Renal cortex interstitium (tissue), 15 donors: ENCODE measurements at places on chromosomes 7 and 10. TPM values are rescaled to one million over a fixed set of nuclear protein-coding genes. Genes with fewer than 3 reads are reported as not detected.

- DNase-seq, result no peak
Measured at GRCh38 chr10:83073472-83073871, 1065.8 kb upstream of the GHITM start.

DNA sequence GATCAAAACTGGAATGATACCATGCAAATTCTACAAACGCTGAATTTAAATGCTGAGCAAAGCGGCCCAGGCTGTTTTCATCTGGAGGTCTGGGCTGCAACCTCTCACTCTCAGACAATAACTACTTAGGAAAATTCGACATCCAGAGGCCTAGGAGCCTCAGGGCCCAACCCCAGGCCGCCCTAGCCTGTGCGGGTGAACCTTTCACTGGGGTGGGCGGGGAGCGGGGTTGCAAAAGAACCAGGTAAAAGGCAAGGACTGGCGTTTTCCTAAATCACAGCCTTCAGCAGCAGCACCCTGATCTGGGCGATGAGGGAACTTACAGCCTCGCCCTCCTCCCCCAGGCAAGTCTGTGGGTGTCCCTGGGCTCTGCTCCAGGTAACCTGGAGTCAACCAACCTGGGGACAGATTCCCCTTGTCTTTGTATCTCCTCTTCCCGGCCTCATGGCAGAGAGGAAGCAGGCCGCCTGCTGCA, 33.4 kb downstream of the CALML5 start:
- no peak for DNase-seq

- no peak for DNase-seq
Measured at GRCh38 chr7:22351329-22351692, 5.6 kb downstream of the RAPGEF5 start.

GRCh38 chr10:7243873-7244272, 167.0 kb downstream of the SFMBT2 start:
- no peak for DNase-seq

GRCh38 chr7:32158076-32158475, 87.9 kb upstream of the PDE1C start:
- DNase-seq, result no peak

DNA sequence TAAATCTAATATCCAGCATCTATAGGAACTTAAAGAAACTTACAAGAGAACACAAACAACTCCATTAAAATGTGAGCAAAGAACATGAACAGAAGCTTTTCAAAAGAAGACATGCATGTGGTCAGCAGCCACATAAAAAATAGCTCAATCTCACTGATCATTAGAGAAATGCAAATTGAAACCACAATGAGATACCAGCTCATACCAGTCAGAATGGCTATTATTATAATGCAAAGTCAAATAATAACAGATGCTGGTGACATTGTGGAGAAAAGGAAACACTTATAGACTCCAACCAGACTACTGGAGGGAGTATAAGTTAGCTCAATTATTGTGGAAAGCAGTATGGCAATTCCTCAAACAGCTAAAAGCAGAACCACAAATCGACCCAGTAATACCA, 1314.5 kb downstream of the XPNPEP1 start:
- DNase-seq, result no peak

DNA sequence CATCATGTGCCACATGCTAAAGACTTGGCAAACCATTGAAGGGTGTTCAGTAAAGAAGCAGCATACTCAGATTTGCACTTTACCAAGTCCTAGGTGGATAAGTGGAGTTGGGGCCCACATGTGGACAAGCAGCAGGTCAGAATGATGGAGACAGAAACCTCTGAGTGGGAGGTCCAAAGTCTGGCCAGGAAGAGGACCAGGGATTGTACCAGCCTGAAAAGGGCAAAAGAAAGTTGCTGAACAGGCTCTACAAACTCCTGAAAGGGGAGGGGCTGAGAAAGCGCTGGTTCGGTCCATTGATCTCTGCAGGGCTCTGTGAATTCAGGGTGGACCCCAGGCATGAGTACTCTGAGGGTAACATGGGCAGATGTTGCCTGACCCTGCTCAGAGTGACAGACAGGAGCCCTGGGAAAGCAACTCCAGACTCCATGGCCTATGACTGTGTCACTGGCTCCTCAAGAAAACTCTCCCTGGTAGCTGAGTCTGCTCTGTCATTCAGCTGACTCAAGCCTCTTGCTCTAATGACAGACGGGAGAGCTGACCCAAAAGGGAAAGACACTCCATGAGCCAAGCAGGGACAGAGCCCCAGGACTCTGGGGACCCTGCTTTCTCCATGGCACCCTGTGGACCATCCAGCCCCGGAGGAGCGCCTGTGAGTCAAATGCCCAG, 68.5 kb downstream of the TBXAS1 start:
- DNase-seq, result no peak

DNA sequence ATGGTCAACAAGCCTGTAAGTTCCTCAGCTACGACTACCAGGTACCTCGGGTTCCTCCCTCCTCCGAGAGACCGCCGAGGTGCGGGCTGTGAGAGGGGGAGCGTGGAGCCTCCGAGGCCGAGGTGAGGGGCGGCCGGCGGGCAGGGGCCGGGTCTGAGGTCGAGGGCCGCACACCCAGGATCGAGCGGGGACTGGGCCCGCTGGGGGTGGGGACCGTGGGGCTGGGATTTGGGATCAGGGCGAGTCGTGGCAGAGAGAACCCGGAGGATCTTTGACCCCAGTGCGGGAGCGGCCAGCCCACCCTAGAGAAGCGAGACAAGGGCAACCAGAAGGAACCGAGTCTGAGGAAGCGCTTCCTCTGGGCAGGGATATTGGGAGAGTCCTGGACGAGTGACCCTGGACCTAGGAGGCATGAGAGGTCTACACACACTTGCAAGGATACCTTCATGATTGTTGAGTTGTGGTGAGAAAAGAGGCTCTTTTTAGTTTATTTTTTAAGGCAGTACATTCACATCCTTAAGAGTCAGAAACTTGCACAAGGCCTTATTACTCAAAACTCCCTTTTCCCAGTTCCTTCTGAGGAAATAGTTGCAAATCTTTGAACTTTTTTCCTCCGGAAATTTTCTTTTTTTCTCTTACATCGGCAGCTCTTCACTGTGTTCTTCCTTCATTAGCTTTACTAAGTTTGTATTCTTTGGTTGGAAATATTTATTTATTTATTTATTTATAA, 395 bp downstream of the ZNF487 start:
- DNase-seq, result no peak

GRCh38 chr7:139255290-139255689, 24.3 kb downstream of the UBN2 start:
- no peak for DNase-seq

DNA sequence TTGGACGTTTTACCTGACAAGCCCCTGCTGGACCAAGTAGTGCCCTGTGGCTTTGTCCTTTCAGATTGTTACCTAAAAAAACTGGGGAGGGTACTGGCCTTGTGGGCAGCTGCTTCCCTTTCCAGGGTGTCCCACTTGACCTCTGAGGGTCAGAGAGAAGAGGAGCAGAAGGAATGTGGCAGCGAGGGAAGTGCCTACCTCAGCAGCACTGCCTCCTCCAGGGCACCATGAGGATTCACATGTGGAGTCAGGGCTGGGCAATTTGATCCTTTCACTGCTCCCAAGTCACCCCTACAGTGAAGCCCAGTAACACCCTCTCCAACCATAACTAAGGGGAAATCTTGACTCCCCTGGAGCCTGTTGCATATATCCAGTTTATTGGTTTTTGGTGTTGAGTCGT, 64.6 kb downstream of the ITGB1 start:
- DNase-seq, result no peak

DNA sequence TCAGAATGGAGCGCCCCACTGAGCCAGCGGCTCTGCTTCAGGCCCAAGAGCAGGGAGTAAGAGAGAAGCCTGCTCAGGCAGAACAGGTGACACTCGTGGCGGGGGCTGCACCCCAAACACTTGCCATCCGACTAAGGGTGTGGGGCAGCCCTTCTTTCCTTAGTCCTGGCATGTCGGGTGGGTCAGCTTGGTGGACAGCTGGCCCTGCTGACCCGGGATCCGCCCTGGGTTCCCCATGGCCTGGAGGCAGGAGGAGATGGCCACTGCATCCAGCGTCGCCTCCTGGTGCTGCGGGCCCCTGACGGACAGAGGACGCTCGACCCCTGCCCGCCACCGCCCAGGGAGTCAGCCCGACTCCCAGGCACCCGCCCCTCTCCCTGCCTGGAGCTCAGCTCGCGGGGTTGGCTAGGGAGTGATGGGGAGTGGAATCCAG, 1.2 kb upstream of the PAOX start:
- no peak for DNase-seq

DNA sequence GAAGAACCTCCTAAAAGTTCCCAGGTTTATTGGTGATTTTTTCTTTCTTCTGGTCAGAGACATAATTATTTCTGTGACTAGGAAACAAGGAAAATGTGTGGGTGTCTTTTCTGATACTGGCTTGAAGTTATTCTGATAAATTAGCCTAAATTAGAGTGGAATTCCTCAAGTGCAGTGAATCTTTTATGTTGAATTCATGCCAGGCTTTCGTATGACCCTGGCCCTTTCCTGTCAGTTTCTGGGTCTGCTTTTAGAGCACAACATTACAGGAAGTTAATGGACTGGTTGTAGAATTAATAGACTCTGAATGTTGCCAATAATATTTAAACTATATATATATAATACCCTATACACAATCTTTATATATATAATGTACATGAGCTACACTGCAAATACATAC, 230.6 kb upstream of the KIAA1217 start:
- DNase-seq, result no peak

GRCh38 chr7:1666317-1666822, 3.7 kb upstream of the ELFN1 start:
- no peak for DNase-seq

- DNase-seq, result no peak
Measured at GRCh38 chr7:37205451-37205850, 243.2 kb downstream of the ELMO1 start.

DNA sequence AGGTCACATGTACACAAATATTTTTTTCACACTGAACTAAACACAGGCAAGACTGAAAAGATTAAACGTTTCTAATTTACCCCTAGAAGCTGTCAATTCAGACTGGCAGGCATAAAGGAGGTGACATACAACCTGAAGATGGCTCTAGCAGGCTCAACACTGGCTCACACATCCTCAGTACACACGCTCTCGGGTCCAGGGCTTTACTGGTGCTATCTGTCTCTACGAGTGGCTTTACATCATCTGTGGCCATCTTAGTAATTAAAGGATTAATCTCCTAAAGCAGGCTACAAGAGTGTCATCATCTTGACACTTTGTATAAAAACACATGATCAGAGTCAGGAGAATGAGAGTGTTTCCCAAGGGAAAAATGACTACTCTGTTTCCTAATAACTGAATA, 57.3 kb downstream of the COPG2 start:
- no peak for DNase-seq

GRCh38 chr10:122648599-122649428, 50.8 kb downstream of the C10orf120 start:
- peak; percentile 46 for DNase-seq

DNA sequence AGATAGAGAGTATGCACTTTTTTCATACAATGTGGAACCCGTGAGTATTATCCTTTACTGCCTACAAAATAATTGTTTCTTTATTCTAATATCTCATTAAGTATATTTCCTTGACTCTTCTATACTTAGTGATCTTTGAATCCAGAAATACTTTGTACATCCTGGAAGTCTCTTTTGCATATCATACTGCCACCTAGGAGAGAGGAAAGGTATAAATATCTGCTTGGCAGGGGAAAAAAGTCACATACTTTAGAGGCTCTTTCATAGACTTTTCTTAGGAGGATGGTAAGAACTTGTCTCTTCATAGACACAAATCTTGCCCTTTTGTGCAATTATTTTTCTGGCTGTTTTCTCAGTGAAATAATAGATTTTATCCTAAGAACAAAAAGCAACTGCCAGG, 436.0 kb downstream of the PAXIP1 start:
- DNase-seq, result no peak

Gene PLXNA4
- 14.9 TPM for polyA plus RNA-seq

Gene HOXA2
- 10.8 TPM for polyA plus RNA-seq

Gene COPS6
- polyA plus RNA-seq, result 135 TPM

Gene ZNF783
- 20.0 TPM for polyA plus RNA-seq

Gene RASA4B
- 8.4 TPM for polyA plus RNA-seq

Gene CCDC71L
- polyA plus RNA-seq, result 8.0 TPM

Gene GPC2
- polyA plus RNA-seq, result 14.0 TPM

Gene PDLIM1
- polyA plus RNA-seq, result 89.1 TPM

Gene LHFPL3
- polyA plus RNA-seq, result 8.4 TPM

Gene INHBA
- polyA plus RNA-seq, result 3.1 TPM

Gene TUBAL3
- polyA plus RNA-seq, result 0.17 TPM

Gene BNIP3
- polyA plus RNA-seq, result 114 TPM

Gene STRIP2
- polyA plus RNA-seq, result 3.3 TPM

Gene PITRM1
- polyA plus RNA-seq, result 78.1 TPM

Gene PMS2
- 20.0 TPM for polyA plus RNA-seq

Gene LIPM
- polyA plus RNA-seq, result not detected

Gene HECW1
- 7.0 TPM for polyA plus RNA-seq

Gene ASIC3
- 1.3 TPM for polyA plus RNA-seq

Gene INSYN2A
- polyA plus RNA-seq, result 4.6 TPM

Gene GIMAP1
- 2.3 TPM for polyA plus RNA-seq

Gene RSPH10B2
- 0.66 TPM for polyA plus RNA-seq

Gene PAPOLB
- polyA plus RNA-seq, result 0.12 TPM
